ENCODE measurements at places on chromosomes 7 and 10.
A peak's percentile ranks its signal among the peaks of the same experiment; 100 is the strongest.

- DNase-seq, result no peak
Measured at GRCh38 chr7:18189500-18190126, 162.0 kb upstream of the PRPS1L1 start.

- DNase-seq, result no peak
Measured at GRCh38 chr7:77727936-77728701, 31.9 kb downstream of the RSBN1L start.

- DNase-seq, result no peak
Measured at GRCh38 chr10:23804125-23804524, 365.2 kb downstream of the OTUD1 start.

DNA sequence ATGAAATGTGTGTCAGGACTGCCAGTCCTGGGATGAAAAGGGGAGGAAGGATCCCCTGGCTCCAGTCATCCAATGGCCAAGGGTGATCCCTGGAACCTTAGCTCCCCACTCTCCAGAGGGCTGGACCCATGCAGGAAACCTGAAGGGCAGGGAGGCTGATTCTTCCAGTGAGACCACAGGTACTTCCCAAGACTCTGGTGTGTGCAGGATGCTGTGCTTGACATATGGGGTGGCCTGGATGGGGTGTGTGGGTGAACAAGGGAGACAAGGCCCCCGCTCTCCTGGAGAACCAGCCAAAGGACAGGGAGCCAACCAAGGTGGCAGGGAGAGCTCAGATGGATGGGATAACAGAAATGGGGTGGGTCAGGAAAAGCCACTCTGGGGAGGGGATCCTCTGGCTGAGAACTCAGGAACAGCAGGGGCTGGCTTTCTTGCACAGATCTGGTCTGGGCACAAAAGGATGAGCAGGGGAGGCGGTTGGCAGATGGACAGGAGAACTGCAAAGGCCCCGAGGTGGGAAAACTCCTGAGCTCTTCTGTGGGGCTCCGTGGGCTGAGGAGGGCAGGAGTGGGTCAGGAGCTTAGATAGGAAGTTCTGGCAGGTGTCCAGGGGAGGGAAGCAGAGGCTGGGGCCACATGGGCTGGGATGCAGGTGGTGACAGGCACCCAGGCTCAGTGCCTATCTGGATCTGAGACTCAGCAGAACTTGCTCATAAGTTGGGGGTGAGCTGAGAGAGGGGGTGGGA, 100.6 kb downstream of the ARHGAP22 start:
- no peak for DNase-seq

DNA sequence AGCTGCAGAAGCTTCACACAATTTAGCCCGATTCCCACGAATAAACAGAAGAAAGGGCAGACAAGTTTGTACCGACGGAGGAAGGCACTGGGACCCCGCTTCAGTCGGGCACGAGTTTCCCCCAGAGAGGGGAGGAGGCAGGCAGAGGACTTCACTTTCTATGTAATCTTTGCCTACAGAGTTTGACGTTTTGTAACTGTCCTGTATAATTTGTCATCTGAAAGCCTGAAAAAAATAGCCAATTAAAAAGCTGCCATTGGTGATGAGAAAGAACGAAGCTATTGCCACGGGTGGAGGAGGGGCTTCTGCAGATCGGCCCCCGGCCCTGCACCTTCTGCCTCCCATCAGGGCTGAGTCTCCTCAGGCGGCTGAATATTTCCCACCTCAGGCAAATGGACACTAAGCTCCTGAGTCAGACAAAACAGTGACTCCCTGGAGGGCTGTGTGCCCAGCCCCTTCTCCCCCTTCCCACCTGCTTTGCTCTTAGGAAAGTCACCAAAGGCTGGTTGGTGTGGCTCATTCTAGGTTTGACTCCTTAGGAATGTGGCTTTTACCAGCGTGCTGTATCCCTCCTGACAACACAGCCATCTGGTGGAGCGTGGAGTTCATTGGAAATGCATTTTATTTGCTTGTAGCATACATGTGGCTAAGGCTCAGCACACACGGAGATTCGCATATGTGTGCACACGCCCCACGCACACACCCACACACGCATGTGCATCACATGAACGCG, 117.4 kb downstream of the VIPR2 start:
- no peak for DNase-seq

DNA sequence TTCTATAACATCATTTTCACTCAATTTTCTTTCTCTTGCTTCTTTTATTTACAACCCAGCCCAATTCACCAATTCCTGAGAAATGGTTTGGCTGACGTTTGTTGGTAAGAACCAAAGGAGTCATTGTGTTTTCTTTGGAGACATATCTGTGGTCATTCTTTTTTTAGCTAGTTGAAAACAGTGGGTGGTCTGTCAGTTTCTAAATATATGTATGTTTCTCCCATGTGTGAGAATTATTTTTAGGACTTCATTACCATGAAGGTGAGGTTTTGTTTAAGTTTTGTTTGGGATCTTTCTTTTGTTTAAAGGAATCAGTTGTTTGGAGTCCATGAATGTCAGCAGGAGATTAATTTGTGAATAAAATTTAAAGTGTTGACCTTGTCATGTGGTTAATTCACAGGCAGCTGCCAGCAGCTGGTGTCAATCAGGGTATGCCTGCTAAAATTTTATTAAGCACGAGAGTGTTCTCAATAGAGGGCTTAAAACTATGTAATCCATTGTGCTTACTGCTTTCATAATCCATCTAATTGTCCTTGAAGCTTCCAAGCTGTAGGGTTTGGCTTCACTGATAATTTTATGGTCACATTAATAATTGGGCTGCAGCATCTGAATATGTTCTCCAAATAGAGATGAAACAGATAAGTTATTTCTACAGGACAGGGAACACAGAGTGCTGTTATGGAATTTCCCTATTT, 38.7 kb downstream of the INSYN2A start:
- no peak for DNase-seq

- DNase-seq, result no peak
Measured at GRCh38 chr10:74118804-74119203, 31.8 kb downstream of the AP3M1 start.

- peak; percentile 37 for DNase-seq
Measured at GRCh38 chr7:24665564-24666294, 91.5 kb downstream of the GSDME start.

DNA sequence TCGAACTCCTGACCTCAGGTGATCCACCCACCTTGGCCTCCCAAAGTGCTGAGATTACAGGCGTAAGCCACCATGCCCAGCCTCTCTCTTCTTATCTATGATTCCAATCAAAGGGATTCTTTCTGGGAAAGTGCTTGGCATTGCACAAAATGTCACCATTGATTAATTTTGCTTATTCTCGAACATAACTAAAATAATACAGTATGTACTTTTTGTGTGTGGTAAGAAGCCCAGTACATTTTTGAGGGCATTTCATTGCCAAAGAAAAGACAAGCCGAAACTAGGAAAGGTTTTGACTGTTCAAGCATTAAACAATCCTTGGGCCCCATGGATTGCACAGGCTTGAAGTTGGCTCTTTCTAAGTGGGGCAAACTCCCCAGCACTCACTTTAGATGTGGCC, 18.3 kb upstream of the CACUL1 start:
- no peak for DNase-seq

DNA sequence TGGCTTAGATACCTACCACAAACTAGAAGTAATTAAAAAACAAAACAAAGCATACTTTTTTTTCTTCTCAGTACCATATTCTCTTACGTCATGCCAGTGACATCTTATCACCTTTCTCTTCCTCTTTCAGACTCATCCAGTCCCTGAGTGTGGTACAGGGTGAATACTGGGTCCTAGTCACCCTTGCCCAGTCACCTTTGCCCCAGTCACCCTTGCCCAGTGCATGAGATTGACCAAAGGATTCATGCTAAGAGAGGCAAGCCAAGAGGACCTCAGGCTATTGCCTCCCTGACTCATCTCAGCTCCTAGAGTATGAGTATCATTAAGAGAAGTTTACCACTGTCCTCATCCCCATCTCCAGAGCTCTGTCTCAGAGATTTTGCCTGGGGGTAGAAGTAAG, 10.0 kb upstream of the TSPAN12 start:
- no peak for DNase-seq

- DNase-seq, result peak; percentile 69
Measured at GRCh38 chr10:30553626-30554439, 75.7 kb downstream of the LYZL2 start.

All from HuH-7 (cell line).